ENCODE measurements at places on chromosomes 1 and 21.

DNA sequence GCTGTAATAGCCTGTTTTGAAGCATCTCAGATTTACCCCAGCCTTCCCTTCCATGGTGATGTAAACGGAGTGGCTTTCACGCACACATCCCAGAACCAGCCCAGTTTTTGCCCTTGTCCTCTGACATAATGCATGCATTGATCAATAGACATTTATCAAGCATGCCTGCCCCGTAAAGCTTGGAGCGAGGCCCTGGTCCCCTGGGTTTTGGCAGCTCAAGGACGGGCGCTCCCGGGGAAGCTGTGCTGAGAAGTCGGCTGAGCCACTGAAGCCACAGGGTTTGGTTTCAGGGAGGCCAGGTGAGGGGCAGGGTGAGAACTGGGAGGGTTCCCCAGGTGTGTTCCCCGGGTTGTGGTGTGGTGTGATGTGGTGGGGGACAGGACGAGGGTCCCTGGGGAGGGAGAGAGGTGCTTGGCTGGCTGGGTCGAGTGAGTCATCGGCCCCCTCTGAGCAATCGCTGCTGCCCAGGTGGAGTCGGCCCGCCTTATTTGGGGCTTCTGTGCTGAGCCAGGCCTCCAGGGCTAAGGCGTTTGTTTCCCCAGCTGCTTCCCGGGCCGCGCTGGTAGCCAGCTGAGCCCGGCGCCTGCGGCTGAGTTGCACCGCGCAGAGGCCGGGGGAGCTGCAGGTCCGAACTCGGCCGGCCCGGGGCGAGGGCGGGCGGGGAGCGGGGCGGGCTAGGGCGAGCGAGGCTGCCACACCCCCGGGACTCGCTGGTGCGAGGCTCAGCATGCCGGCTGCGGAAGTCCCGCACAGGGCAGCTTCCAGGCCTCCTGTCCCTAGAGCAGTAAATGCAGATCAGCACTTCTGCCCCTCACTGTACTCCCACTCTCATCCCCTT, 23.6 kb downstream of the ATP2B4 start:
- DNase-seq, result no peak

GRCh38 chr1:156146020-156146768, 7.2 kb upstream of the SEMA4A start:
- no peak for DNase-seq

DNA sequence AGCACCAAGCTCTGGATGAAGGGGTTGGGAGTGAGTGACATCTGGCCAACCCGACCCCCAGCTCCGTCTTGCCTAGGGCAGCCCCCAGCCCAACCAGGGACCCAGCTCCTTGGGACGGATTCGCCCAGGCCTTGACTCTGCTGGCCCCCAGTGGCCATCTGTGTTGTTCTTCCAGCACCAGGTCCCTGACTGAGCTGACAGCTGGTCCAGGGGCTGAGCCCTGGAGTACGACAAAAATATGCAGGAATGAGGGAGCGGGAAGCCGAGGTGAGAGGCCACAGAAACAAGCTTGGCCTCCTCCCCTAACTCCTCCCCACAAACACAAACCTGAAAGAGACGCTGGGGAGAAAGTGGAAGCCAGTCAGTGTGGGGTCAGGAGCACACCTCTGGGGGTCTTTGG, 55.0 kb upstream of the PAX7 start:
- peak; percentile 66 for DNase-seq

DNA sequence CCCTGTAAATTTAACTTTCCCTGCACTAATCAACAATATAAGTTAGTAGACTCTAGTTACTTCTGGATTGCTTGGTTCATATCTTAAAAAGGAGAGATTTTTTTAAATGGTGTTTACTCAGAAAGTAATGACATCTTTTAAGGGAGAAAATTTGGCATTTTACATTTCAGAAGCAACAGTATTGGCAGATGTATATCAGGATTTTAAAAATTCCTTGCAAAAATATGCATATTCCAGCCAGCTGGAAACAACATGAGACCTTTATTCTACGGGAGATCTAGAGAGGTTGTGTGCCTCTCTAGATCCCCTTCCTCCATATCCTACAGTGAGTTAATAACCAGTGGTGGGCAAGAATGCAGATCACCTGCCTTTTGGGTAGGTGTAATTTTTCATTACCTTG, 848.2 kb downstream of the USP25 start:
- DNase-seq, result no peak

DNA sequence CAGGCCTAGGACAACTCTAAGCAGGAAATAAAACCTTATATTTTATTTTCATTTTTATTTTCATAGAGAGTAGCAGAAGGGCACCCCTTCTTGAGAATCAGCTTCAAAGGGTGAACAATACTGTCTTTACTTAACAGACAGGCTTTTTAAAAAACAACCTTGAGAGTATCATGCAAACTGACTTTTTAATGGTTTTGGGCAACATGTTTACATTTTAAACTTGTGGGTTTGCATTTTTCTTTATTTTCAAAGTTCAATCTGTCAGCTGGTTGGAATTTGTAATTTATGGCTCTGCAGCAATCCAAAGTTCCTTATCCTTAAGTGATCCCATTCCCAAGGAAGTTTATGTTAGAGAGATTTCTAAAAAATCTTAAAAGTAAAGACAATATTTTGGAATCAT, 392.3 kb upstream of the ADAMTS5 start:
- no peak for DNase-seq

GRCh38 chr1:2459757-2460156, 16.3 kb upstream of the PLCH2 start:
- peak; percentile 49 for DNase-seq

DNA sequence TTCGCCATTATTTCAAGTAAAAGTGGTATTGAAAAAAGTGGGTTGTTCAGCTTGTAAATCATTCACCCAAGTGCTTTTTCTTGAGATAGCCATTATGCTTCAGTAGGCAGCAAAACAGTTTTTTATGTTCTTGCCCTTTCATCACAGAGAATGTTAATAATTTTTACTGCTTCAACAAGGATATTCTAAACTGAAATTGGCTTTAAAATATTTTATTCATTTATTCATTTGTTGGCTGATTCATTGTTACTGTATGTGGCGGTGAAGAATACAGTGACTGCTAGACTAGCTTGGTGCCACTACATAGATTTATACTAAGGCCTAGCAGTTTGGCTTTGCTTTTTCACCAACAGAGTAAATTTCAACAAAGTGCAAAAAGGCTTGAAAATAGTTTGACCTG, 121.5 kb downstream of the OLFML2B start:
- DNase-seq, result no peak

DNA sequence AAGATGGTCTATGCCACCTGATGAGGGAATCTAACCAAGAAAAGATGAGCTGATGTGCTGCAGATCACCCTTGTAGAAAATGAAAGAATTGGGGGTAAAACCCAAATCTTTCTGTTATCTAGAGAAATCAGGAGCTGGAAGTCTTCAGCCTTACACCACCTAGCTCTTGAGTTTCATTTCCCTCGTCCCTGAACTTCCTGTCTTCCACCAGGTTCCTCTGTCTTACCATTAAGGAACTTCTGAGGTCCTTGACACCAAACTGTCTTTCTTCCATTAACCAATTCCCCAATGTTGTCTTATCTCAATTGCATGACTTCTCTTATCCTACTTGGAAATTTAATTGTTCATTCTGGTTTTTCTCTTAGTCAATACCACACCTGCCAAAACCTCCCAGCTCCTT, 31.5 kb downstream of the LPAR3 start:
- DNase-seq, result no peak

- DNase-seq, result no peak
Observed at GRCh38 chr1:206708882-206709281, 24.2 kb downstream of the MAPKAPK2 start.

GRCh38 chr21:46116189-46116775, 18.4 kb downstream of the COL6A2 start:
- no peak for DNase-seq

DNA sequence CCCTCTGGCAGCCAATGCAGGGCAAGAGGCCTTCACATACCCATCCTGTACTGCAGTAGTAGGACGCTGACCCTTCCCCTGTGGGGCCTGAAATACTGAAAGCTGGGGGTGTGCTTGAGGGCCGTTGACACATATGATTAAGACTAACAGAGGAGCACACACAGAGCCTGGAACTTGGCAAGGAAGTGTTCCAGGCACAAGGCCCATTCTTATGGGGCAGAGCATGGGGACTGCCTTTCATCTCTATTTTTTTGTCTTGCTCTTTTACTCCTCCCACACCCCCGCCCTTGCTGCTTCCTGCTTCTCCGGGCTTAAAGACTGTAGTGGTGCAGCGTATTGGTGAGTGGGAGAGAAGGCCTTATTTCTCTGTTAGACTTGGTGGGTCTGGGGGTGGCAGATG, 137.4 kb downstream of the BACH1 start:
- no peak for DNase-seq

DNA sequence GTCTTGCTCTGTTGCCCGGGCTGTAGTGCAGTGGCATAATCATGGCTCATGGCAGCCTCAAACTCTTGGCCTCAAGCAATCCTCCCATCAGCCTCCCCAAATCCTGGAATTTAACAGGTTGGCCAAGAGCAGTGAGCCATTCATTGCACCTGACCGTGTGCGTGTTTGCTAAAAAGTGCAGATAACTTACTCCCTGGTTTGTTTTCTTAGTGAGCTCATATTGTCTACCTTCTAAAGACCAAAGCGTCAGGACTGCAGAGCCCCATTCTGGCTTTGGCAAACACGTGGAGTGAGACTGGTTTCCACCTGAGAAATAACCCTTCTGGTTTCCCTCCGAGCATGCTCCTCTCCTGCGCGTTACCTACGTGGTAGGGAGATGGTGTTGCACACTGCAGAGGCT, 32.2 kb upstream of the CA6 start:
- DNase-seq, result no peak

- DNase-seq, result no peak
Observed at GRCh38 chr1:72009173-72010093, 272.9 kb downstream of the NEGR1 start.

- no peak for DNase-seq
Observed at GRCh38 chr1:55974714-55975441, 604.5 kb downstream of the PLPP3 start.

GRCh38 chr1:1069056-1069710, 4.9 kb downstream of the RNF223 start:
- peak; percentile 18 for DNase-seq

DNA sequence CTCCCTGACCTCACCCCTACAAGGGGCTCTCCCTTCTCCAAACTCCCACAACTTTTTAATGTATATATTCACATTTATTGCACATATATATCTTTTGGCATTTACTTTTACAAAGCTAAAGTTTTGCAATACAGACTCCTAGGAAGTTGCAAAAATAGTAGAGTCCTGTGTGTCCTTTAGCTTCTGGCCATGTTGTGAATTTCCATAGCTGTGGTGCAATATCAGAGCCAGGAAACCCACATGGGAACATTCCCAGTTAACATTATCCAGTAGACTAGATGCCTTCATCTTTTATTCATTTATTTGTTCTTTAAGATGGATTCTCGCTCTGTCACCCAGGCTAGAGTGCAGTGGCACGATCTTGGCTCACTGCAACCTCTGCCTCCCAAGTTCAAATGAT, 343.0 kb downstream of the PCP4 start:
- no peak for DNase-seq

GRCh38 chr21:35652196-35652595, 408.1 kb downstream of the SETD4 start:
- DNase-seq, result no peak

- DNase-seq, result no peak
Observed at GRCh38 chr1:226549094-226549936, 751 bp downstream of the STUM start.

GRCh38 chr1:117565076-117565556, 40.7 kb upstream of the TENT5C start:
- DNase-seq, result no peak

GRCh38 chr1:3114131-3114744, 45.2 kb downstream of the PRDM16 start:
- no peak for DNase-seq

DNA sequence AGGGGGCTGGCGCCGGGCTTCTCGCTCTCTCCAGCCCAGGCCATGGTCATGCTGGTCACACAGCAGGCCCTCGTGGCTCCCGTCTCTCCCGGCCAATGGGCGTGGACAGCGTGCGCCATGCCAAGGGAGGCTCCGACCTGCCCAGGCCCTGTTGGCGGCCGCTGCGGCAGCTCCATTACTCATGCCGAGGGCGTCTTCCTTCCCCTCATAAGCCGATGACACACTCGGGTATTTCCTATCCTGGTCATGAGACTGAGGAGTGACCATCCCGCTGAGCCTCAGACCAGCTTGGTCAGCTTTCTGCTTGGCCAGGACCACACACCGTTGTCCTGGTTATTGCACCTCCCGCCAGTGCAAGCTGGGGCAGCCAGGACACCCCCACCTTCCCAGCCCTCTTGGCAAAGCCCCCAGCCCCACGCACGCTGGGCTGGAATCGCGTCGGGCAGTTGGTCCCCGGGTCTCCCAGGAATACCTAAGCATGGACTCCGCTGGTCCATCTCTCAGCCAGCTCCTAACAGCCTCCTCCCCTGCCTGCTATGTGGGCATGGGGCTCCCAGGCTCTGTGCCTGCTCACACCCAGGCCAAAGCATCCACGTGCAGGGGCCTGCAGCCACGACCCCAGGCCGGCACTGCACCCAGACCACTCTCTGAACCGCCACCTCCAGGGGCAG, 49.8 kb downstream of the ARHGEF16 start:
- no peak for DNase-seq

- DNase-seq, result no peak
Observed at GRCh38 chr1:46517932-46518498, 28.4 kb downstream of the DMBX1 start.

- DNase-seq, result no peak
Observed at GRCh38 chr1:146029117-146029516, 7.6 kb upstream of the HJV start.

- no peak for DNase-seq
Observed at GRCh38 chr1:3235496-3235895, 166.5 kb downstream of the PRDM16 start.

DNA sequence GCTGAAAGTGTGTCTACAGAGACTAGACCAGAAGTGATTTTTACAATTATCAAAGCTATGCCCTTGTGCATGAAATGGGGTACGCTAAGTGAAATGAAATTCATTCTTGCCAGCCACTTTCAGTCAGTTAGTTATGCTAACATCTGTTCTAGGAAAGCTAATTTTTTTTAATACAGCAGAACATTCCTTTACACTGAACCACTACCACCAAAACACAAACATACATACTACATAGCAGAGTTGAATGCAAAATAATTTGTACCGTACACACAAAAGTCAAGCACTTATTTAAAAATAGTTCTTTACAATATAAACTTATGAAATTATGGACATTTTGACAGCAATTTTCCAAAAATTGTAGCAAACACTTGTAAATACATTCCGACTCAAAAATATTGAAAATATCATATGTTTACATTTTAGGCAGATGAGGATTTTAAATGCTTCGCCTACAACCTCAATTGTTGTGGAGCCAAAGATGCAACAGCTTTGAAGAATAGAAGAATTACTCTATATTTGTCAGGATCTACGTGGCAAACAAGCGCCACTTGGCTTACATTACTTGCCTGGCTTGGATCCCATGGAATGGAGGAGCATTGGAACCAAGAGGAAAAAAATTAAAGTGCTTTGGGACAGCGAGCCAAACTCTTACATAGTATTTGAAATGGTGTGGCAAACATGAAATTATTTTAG, 30.6 kb downstream of the WLS start:
- DNase-seq, result no peak

DNA sequence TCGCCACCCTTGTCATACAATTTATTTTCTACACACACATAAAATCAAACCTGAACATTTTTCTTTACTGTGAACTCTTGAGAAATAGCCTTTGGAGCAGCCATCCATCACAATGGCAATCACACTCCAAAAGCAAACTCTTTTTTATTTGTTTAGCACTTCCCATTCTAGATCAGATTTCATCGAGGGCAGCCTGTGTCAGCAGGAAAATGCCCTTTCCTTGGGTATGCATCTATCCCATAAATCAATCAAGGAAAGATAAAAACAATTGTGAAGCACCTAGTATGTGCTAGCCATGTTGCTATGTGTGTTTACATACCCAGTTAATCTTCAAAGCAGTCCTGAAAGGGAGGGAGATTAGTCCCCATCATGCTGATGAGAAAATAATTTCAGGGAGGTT, 484.1 kb upstream of the USP24 start:
- no peak for DNase-seq

Data from hypothalamus (tissue), 51 donors.